NAMALWA (cell line): ENCODE measurements at places on chromosomes 16 and 17.
A peak's percentile ranks its signal among the peaks of the same experiment; 100 is the strongest.

GRCh38 chr17:5694551-5694950 is 110.2 kb upstream of the NLRP1 start:
- no peak for DNase-seq

- no peak for DNase-seq
Measured at GRCh38 chr16:11039726-11040125, 95.4 kb downstream of the CLEC16A start.

DNA sequence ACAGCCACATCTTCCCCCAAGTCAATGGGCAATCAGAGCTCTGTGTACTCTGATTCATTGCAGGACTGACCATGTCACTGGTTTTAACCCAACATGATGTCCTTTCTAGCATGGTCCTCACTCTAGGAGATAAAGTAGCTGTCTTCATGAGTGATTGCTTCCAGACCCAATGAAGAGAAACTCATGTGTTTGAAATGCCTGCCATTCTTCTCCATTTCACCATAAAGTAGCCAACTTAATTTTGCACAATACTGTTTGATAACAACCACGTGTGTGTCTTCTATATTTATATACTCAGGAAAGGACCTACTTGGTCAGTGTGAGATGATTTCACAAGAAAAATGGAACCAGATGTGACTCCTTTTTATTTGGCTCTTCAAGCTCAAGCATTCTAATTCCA is 172.5 kb downstream of the AXIN2 start:
- no peak for DNase-seq

- no peak for DNase-seq
Measured at GRCh38 chr17:42342242-42343008, 45.8 kb downstream of the STAT3 start.

- no peak for DNase-seq
Measured at GRCh38 chr16:85910854-85911247, 11.9 kb downstream of the IRF8 start.

- no peak for DNase-seq
Measured at GRCh38 chr17:63515426-63515825, 7.7 kb upstream of the KCNH6 start.

DNA sequence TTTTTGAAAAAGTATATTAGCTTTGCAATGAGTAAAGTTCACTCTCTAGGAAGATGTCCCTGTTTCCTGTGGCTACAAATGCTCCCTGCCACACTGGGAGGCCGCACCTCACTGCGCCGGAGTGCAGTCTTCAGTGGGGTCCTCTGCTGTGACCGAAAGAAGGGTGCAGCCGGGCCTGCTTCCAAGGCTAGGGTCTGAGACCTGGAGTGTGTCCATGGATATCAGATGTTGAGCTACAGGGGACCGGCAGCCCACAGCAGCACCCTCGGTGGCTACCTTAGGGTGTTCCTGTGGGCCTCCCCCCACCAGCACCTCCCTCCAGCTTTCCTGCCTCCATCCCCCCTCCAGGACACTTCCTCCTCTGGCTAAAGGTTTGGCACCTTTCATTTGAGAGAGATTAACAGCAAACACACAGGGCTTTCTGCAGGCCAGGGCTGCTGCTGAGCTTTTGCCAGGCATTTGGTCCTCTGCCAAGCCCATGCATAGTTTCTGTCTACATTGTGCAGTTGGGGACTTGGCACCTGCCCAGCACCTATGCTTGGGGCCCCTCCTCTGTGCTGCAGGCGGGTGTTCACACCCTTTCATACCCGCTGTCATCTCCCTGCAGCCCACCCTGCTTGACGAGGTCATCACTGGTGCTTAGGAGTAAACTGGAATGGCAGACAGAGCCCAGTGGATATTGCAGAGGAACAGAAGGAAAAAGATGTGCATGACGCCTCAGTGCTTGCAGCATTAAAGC is 33.8 kb upstream of the CRISPLD2 start:
- DNase-seq = no peak

GRCh38 chr16:72124761-72125634 is 31.4 kb downstream of the DHX38 start:
- DNase-seq = peak; percentile 77

- DNase-seq = no peak
Measured at GRCh38 chr17:40035162-40035559, 19.0 kb downstream of the MED24 start.

GRCh38 chr16:70522216-70523075 is 908 bp downstream of the COG4 start:
- peak; percentile 47 for DNase-seq

GRCh38 chr16:68281368-68282063 is 17.2 kb downstream of the SLC7A6 start:
- DNase-seq = no peak

GRCh38 chr16:19284207-19284606 is 1.3 kb upstream of the CLEC19A start:
- no peak for DNase-seq

DNA sequence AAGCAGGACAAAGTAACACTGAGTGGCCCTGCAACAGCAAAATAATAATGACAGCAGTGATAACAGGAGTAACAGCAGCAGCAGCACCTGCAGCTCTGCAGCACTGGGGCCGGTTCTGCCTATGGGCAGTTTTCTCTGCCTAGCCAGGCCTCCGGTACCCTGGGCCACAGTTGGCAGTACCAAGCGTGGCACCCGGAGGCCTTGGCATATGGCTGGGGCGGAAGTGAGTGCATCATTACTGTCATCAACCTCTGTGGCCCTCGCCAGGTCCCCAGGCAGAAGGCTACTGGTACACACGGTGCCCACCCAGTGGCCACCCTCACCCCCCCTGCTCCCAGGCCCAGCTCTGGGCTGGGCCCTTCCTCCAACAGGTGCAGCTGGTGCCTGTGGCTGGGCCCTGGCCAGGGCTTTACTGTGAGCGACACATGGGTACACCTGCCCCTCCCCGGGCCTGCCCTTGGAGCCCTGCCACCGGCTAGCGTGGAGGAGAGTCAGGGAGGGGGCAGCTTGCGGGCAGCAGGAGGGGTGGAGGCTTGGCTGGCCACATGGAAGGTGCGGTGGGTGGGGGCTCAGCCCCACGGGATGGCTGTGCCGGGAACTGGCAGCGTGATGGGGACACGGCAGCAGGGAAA is 3.0 kb downstream of the KCNJ12 start:
- DNase-seq = no peak

GRCh38 chr17:55513885-55514590 is 2.8 kb upstream of the SMIM36 start:
- DNase-seq = peak; percentile 88
